ENCODE measurements at places on chromosomes 2 and 18.

DNA sequence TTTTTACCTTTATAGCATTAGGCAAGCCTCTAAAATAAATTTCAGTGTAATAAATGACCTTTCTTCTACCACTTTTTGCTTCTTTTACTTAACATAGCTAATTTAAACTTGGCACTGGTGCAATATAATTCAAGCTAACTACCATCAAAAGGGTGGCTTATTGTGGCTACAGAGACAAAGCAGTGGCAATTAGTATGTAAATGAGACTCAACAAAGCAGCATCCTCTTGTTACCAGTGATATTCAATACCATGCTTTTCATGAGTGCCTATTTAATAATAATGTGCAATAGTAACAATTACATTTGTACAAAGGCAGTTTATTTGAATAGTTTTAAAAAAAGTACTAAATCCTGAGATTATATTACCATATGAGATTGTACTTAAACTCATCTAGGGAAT lies 93.4 kb downstream of the SOS1 start:
- no peak for DNase-seq

DNA sequence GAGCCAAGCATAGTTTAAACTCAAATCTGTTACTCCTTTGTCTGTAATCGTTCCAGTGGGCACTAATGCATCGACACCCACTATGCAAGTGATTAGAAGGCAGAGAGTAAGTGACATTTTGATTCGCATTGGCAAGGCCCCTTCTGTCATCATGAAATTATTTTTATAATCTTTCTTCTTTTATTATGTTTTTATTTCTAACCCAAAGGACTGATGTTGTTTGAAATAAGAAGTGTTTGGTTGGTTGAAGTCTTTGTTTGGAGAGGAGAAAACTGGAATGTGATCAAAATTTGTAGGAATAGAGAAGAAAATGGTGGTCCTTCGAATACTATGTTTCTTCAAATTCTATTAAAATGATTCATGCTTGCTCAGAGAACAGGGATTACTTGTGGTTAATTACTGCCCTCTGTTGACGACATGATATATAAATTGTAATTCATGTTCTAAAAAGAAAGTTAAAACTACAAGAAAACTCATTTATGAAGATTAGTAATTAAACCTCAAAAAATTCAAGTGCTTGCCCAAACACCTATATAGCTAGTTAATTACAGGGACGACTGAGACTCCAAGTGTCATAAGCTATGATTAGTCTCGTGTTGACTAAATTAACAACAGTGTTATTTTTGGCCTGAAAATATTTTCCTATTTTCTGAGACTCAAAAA lies 26.4 kb upstream of the TFPI start:
- peak; percentile 7 for DNase-seq

- DNase-seq = no peak
These were observed 66.3 kb downstream of the TRPM8 start for GRCh38 chr2:233983445-233983844.

DNA sequence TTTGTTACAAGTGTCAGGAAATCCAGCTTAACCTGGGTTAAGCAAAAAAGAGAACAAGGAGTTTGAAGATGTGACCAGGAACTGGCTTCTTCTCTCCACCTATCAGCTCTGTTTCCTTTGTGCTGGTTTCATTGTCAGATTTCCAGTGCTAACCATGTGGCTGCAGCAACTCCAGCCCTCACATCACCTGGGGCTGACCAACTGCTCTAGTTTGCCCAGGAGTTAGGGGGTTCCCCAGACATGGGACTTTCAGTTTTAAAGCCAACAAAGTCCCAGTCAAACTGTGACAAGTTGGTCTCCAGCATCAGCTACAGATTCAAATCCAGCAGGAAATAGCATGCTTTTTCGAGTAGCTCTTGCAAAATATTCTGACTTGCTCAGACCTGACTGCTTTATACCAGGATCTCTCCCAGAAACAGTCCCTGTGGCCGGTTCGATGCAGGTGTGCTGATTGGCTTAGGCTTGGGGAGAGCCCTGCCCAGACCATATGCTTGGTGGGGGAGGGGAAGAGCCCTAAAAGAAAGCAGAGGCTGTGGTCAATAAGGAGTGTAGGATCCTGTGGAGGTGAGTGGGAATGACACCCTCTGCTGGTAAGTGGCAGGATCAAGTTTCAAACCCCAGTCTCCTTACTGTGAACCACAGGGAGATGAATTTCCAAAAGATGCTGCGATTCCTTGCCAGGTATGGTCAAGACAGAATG lies 49.5 kb downstream of the KCNE4 start:
- peak; percentile 16 for DNase-seq

- no peak for DNase-seq
These were observed 989 bp downstream of the STAM2 start for GRCh38 chr2:152174574-152174973.

- no peak for DNase-seq
These were observed 30.9 kb downstream of the RNF144A start for GRCh38 chr2:6947929-6948676.

All from GM13976 (cell line).